ENCODE measurements at places on chromosomes 4 and X. TPM values are rescaled to one million over a fixed set of nuclear protein-coding genes. Genes with fewer than 3 reads are reported as not detected.

The APBB2 gene
- total RNA-seq: 6.5 TPM

The ABCG2 gene
- 18.3 TPM for total RNA-seq

The SPANXN2 gene
- not detected for total RNA-seq

The CRLF2 gene
- 1.4 TPM for total RNA-seq

The DUSP9 gene
- total RNA-seq: 1.6 TPM

The XIAP gene
- 23.7 TPM for total RNA-seq

Data from A549 treated with CORT108297 at 1 μM for 4 hours (cell line).